ENCODE measurements at places on chromosomes 2 and 18. TPM values are rescaled to one million over a fixed set of nuclear protein-coding genes. Genes with fewer than 3 reads are reported as not detected.

- no peak for DNase-seq
Measured at GRCh38 chr2:9384521-9384920, 38.8 kb downstream of the ITGB1BP1 start.

DQX1 gene
- 0.18 TPM for polyA plus RNA-seq

DNA sequence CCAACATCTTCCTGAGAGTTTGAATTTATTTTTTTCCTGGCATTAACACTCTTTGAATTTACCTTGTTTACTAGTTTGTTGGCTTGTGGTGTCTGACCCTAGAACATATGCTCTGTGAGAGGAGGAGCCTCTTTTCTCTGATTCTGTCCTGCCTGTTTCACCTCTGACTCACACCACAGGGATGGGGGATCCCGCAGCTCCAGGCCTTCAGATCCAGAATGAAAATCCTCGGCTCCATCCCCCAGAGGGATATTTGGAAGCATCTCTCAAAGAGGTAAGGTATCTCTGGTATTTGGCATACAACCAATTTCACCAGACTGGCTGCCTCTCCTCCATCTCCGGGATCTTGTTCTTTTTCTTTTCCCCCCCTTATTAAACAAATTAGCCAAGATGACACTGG, 104.7 kb downstream of the GPR39 start:
- DNase-seq, result no peak

GRCh38 chr2:164515734-164516133, 105.5 kb downstream of the GRB14 start:
- DNase-seq, result no peak

- DNase-seq, result no peak
Measured at GRCh38 chr2:21427606-21428005, 303.8 kb downstream of the TDRD15 start.

SGPP2 gene
- polyA plus RNA-seq, result 16.0 TPM

ANTXR1 gene
- 90.0 TPM for polyA plus RNA-seq

DNA sequence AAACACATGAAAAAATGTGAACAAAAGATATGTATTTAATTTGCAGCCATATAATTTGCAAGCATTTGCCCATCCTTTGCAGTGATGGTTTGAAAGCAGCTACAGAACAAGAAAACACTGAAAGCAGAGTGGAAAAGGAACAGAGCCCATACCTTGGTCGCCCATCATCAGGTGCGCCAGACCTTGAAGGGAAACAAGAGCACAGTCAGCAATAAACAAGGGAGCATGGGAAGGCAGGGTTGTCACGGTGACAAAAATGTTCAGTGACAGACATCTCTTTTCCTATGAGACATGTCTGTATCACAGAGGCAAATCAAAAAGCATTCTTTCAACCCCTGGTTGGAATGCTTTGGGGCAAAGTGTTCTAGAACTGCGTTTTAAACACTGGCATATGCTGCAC, 109.4 kb downstream of the NRXN1 start:
- no peak for DNase-seq

- no peak for DNase-seq
Measured at GRCh38 chr2:222895144-222895543, 34.3 kb downstream of the ACSL3 start.

OSR1 gene
- 5.7 TPM for polyA plus RNA-seq

DNA sequence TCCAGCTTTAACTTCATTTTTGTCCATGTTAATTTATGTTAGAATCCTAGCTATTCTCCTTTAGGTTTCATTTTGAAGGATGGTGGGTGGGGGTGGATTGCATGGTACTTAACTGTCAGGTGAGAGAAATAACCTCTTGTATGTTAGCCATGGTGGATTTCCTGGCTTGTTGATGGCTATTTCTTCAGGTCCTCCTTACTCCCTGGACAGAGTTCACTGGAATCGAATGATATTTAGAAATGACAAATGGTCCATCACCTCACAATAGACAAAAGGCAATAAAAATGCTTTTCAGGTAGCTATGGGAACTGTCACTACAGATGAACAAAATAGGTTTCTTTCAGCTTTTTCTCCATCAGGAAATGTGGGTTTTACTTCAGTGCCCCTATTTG, 91.7 kb downstream of the EML6 start:
- DNase-seq, result no peak

DNA sequence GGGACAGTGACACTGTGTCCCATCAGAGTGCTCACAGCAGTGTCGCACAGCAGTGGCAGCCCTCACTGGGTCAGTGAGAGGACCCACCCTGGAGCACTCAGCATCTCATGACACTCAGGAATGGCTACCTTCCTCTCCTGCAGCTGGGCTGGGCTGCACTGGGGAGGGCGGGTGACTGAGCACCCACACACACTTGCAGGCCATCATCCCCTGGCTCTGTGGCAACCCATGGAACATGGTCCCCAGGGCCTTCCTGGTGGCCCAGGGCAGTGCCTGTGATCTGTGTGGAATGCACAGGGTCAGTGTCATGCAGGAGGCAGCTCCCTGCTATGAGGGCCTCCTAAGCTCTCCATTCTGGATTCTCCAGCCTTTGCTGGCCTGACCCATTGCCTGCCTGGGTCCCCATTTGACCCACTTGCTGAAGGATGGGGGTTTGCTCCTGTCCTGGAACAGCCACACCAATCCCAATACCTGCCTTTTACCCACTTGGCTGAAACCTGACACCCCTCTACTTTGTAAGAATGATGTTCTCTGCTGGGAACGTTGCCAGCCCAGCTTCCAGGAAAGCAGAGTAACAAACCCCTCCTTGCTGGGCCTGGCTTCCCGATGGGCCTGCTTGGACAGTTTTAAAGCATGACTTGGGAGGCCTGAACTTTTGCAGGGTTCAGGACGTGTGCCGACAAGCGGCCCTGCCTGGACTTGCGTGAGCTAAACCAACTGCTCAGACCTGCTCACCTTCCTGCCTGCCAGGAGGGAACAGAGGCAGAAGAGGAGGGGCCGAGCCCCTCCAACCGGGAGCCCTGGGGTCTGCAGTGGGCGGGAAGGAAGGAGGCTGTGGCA, 13.7 kb downstream of the HS6ST1 start:
- DNase-seq, result peak; percentile 80

GRCh38 chr2:232563580-232563979, 13.1 kb downstream of the EIF4E2 start:
- no peak for DNase-seq

Data from right renal cortex interstitium (tissue), 3 donors.